T-helper 2 cell (primary cell): ENCODE measurements at places on chromosomes 12 and 14.
A peak's percentile ranks its signal among the peaks of the same experiment; 100 is the strongest.

DNA sequence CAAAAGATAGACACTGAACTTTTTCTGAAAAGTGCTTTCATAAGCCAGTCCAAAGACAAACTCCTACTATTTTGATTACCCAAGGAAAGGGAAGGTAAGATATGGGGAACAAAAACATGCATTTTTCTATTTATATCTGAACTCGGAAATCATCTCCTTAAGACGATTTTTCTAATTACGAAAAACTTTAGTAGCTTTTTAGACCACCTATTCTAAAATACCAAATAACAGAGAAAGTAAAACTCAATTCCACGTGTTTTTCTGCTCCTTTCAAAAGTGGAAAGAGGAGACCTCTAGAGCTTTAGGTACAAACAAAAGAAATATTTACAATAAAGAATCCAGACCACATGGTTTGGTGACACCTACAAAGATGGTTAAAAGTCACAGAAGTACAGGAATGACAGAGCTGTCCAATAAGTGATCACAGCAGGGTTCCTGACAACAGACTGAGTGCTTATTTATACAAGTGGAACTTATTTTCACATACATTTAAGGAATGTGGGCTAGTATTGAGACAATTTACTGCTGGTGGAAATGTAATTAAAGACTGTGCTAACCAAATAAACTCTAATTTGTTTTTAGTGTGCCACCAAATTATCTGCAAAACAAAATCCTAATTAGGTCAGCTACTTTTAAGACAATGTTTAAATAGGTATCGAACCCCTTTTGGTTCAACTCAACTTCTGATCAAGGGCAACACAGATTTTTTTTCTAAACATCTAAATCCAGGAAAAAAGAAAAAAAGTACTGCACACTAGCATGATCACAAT, 2.4 kb downstream of the LRIG3 start:
- no peak for DNase-seq

GRCh38 chr12:14664434-14665023, 31.9 kb downstream of the GUCY2C start:
- DNase-seq = no peak

DNA sequence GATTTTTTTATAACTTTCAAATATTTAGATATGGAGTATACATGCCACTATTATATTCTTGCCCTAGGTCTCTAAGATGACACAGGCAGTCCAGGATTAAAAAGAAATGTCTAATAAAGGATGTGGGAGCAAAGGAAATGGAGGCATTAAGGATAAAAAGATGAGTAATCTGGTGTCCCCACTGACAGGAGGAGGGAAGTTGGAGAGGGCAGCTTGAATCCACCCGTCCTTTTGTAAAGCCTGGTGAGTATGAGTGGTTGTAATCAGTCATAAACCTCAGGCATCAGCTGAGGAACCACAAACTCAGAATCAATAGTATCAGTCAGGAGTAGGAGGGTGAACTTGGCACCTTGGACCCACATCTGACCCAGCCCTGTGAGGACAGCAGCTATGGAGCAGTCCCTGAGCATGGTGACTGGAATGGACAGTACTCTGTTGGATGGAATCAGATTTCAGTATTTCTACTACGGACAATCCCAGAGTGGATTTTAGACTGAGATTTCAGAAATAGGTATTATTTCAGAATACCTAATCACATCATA, 100.5 kb downstream of the EXOC5 start:
- DNase-seq = no peak

- DNase-seq = no peak
Measured at GRCh38 chr12:12811343-12811742, 1.8 kb upstream of the DDX47 start.

- DNase-seq = no peak
Measured at GRCh38 chr12:51264297-51264696, 5.9 kb downstream of the SMAGP start.

DNA sequence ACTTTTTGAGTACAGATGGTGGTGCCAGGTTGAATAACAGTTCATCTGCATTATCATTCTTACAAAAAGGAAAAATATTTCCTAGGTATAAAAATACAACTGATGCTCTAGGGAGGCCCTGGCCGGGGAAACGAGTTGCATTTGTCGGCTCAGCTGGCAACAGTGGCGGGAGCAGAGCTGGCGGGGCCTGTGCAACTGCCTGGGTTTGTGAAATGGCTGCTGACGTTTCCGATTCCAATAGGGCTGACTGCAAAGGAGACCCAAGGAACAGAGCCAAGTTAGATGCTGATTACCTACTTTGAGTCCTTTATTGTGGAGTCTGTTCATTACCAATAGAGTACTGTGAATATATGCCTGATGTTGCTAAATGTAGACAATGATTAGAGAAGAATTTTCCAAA, 25.8 kb upstream of the PHLDA1 start:
- DNase-seq = no peak

DNA sequence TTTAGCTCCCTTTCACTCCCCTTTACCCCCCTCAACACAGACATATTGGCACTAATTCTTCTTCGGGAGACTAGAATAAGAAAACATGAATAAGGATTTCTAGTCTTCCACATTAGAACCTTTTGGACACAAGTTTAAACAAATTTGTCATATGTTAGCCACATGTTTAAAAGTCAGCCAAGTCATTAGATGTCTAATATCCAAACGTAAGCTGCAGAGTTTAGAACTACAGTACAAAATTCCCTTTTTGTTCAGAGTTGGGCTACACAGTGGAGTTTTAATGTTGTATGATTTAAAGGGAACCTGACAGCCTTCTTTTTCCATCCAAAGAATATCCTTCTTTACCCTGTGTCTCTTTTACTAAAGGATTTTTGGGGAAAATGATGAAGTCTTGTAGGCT, 79.8 kb downstream of the PDE6H start:
- DNase-seq = no peak

DNA sequence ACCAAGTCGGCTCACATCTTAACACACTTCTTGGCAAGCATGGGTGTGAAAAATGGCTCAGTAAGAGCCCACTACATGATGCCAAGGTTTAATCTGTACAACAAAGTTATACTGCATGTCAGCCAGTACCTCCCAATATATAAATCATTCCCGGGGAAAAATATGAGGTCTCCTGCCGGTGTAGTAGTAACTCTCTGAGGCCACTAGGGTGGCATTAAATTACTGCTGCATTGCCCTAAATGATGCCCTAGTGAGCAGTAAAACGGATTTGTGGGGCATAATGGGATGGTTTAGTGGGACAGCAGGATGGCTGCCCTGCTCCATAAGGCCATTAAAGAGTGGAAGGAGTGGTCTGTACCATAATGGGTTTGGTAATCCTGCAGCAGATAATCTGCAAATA, 267.7 kb downstream of the MED13L start:
- DNase-seq = no peak

GRCh38 chr14:39247256-39247655, 13.5 kb downstream of the MIA2 start:
- no peak for DNase-seq

DNA sequence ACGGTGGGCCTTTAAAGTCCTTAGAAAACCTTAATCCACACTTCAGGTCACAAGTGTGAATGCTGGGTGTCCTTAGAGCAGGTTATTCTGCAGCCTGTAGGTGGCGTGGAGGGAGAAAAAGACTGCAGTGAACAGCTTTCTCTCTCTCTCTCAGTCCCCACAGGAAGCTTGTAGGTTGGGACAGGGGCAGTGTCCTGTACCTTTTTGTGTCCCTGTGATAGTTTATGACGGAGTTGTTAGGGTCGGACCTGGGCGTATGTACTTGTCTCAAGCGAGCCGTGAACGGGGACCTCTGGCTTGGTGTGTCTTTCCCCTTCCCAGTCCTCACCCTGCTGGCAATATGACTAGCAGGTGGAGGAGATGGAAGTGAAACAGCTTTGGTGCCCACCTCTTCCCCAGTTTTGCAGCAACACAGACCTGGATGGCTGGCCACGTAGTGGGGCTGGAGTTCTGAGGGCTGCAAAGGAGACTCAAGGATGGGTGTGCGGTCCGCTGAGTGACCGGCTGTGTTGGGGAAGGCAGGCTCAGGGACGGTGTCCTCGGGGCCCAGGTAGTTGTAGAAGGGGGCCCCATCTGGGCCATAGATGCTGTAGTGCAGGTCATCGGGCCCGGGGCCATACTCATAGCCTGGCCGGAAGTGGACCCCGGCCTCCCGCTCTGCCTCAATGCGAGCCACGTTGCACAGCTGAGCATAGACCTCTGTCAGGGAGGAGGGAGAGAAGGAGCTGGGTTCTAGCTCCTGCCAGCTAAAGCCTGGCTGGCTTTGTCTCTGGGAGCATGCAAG, 8.9 kb downstream of the ISCA2 start:
- no peak for DNase-seq

- no peak for DNase-seq
Measured at GRCh38 chr14:39320318-39320717, 86.6 kb downstream of the MIA2 start.

DNA sequence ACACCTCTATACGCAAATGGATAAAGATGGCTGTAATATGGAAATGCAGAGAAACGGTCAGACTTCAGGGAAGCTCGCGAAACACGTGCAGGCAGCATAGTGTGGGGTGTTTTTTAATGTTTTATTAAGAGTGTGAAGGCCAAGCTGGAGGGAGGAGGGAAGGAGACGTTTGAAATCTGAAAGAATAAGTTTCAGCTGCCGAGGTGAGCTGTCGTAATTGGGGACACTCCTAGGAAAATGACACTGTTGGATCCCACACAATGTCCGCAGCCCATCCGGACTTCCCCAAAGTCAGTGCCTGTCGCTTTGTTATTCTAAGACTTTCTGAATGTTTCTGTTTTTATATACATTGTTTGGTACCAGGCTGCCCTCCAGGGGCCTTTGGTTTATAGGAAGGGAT, 8.3 kb downstream of the FZD10 start:
- no peak for DNase-seq

DNA sequence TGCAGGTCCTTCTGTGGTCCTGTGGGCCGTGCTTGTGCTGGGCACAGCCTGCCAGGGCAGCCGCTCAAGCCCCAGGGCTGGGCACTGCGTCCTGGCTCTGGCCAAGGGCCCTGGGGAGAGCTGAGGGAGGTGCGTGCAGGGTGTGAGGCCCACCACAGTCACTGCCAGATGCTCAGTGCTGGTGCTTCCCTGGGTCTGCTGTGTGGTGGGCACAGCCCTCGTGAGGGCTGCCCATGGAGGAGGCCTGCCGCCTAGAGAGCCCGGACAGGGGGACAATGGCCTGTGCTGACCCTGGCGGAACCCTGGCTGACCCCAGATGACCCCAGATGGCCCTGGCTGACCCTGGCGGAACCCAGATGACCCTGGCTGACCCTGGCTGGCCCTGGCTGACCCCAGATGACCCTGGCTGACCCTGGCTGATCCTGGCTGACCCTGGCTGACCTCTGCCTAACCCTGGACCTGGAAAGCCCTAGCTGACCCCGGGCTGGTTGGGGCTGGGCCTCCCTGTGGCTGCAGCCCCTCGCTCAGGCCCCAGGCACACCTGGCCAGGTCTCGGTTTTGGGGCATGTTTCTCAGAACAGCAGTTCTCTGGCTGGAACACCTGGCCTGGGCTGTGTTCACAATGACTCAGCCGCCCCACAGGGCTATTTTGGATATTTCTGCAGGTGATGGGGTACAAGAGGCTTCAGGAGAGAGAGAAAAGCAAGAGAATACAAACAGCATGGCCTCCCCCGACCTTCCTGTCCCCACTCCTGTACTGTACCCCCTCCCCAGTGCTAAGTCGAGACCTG, 55.4 kb downstream of the TMEM121 start:
- no peak for DNase-seq

- peak; percentile 19 for DNase-seq
Measured at GRCh38 chr14:20652996-20653975, 11.8 kb upstream of the OR6S1 start.

GRCh38 chr14:75289840-75290388, 11.3 kb downstream of the FOS start:
- no peak for DNase-seq

DNA sequence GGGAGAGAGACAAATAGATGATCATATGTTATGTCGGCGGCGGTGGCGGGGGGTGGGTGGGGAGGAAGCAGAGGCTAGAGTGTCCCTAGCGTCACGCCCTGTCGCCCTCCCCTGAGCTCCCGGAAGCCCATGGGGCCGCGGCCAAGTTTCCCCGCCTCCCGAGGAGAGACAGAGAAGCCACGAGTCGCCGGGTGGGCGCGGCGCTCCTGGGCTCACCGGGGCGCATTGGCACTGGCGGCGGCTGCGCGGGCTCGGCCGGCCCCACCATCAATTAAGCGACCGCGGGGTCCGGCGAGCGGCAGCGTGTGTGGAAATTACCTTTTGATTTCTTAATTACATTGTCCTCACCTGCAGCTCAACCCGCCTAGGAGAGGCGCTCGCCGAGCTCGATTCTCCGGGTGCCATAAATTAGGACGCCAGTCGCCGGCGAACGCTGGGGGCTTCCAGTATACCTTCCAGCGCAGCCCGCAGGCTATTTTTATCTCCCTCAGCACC, 119.9 kb upstream of the LHX5 start:
- peak; percentile 17 for DNase-seq

DNA sequence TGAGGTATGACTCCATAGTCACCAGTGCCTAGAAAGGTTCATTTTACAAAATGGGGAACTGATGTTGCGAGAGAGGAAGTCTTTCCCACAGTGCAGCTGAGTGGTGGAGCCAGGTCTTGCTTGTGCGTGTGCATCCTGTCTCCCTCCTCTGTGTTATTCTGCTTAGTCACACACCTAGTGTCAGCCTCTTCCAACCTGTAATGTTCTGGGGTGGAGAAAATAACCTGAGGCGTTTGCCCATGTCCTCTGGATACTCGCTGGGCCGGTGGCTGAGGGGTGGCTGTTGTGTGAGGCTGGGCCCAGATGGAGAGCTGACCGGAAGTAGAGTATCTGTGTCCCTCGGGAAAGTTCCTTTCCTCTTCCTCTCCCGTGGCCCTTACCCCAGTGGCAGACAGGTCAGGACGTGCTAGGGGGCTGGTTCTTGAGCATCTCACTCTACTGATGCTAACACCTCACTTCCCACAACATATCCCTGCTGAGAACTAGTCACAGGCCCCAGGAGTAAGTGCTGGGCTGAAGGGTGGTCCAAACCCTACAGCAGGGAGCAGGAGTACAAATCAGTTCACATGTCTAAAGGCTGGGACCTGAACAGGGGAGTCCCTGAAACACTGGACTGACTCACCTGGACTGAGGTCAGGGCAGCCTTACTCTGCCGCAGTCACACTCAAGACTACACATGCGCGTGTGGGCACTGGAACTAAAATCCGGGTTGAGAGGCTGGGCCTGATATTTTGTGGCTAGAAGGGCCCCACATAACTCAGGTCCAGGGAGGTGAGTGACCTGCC, 7.0 kb downstream of the MLF2 start:
- no peak for DNase-seq

- DNase-seq = no peak
Measured at GRCh38 chr14:71452987-71453386, 479.2 kb upstream of the RGS6 start.
